ENCODE measurements at places on chromosomes 3 and 15.

GRCh38 chr3:147413686-147414389, 4.7 kb downstream of the ZIC1 start:
- no peak for DNase-seq

DNA sequence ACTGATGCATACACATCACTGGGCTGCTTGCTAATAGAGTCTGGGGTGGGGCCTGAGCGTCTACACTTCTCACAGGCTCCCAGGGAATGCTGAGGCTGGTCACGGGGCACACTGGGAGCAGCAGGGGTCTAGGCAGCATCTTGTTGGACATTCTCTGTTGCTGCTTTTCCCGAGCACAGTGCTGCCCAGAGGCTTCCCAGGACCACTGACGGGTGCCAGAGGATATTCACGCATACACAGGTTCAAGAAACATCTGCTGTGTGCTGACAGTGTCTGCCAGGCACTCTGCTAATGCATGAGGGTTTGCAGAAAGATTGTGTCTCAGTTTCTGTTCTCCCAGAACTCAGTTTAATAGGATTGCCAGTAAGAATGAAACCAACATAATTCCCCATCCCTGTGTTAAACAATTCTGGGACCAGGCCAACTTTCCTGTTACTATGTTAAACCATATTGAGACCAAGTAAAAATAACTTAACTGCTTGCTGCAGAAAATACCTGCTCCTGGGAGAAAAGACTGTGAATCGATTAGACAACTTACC, 23.9 kb upstream of the BCL2L10 start:
- DNase-seq: peak; percentile 77

- peak; percentile 58 for DNase-seq
These were observed 550.2 kb downstream of the ZBBX start for GRCh38 chr3:166829896-166830295.

- DNase-seq: no peak
These were observed 35.8 kb downstream of the ST8SIA2 start for GRCh38 chr15:92429378-92430068.

- no peak for DNase-seq
These were observed 90.0 kb downstream of the APBA2 start for GRCh38 chr15:28975766-28976179.

- no peak for DNase-seq
These were observed 25.6 kb downstream of the TPM1 start for GRCh38 chr15:63067976-63068743.

DNA sequence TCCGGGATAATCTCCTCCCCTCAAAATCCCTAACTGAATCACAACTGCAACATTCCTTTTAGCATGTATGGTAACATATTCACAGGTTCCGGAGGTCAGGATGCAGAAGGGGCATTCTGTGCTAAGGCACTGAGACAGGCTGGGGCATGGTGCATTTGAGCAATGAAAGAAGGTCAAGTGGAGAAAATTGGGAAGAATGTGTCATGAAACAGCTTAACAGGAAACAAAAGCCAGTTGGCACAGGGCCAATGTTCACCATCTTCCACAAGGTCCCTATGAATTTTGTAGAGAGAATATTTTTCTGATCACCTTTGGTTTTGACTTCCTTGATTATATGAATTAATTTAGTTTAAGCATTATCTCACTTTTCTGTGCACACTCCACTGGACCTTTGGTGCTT, 587.7 kb upstream of the NR2F2 start:
- DNase-seq: no peak

- no peak for DNase-seq
These were observed 287.2 kb downstream of the SHQ1 start for GRCh38 chr3:72560846-72561675.

DNA sequence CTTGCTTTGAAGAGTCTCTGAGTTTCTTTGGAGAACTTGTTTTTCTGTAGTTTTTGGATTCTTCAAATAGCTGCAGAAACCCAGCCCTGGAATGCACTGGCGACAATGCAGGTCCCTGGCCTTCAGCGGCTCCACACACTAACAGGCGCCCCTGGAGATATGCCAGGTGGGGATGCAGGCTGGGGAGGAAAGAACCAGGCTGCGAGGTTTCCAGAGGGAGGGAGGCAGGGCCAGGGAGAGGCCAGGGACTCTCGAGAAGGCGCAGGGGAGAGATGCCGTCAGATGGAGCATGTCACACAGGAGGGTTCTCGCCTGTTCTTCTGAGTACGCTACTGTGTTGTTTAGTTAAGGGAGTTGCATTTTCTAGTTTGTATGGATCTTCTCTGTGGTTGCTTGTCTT, 283.1 kb downstream of the GABRG3 start:
- no peak for DNase-seq

DNA sequence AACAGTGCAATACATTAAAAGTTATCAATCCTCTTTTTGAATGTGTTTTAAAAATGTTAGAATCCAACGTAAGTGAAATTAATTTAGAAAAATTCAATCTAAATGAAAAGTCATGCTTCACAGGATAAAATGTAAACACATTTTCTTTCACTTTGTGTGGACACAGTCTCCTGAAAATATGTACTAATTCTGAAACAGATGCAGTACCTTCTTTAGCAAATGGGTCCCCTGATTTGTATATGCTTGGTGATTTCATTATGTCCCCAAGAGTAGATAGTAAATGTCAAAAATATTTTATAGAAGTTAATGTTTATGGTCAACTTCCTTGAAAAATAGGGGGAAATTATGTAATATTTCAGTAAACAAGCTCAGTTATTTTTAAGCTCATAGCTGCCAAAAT, 28.9 kb downstream of the FOXP1 start:
- DNase-seq: no peak

GRCh38 chr3:129399895-129400357, 28.5 kb downstream of the EFCAB12 start:
- no peak for DNase-seq

GRCh38 chr15:70141376-70142071, 43.8 kb upstream of the TLE3 start:
- no peak for DNase-seq
